ENCODE measurements at places on chromosomes 3 and 15. TPM values are rescaled to one million over a fixed set of nuclear protein-coding genes. Genes with fewer than 3 reads are reported as not detected.

DNA sequence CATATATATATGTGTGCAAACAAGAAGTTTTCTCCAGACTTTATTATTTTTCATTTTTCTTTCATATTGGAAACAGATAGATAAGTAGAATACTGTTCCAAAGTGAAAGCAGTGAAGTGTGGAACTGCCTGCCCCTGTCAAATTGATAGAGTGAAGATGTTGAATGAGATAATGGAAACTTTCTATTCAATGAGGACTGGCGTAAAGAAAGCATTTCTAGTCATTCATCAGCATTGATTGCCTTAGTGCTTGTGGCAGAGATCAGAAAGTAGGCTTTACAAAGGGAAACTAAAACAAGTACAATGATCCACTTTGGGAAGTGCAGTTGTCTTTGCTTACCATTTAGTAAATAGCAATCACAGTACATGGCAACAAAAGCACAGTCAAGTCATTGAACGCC, 300.0 kb downstream of the CADM2 start:
- DNase-seq = no peak

DNA sequence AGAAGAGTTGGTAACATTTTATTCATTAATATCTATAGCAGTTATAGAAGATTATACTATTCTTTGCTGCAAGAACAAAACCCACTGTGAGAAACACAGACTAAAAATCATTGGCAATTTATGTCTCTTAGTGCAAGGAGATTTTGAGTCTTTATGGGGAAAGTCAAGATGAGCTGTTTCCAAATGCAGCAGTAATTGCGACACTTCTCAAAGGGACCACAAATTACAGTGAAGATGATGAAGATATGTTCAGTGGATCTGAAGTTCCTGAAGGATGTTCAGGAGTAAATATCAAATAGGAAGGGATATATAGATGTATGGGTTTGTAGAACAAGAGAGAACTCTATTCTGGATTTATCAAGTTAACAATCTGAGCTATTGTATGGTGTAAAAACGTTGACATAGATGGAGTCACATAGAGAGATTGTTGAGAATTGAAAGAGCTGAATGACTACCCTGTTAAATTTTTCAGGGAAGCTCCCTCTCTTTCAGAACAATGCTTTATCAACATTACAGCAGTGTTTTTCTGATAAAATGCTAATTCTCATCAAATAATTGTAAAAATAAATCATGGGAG, 71.8 kb downstream of the DTWD1 start:
- no peak for DNase-seq

DNA sequence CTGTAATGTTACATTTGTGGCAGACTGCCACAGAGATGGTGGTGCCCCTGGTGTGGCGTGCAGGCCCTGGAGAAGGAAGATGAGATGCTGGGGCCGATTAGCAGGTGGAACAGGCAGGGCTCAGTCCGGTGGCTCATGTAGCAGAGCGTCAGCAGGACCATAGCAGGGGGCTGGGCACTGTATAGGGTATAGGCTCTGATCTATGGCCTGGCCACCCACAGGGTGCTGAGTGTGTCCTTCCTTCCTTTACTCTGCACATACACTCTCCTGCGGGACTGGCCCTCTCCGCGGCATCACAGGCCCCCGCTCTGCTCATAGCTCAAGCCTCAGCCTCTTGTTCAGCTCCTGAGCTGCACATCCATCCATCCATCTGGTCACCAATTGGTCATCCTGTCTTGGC, 143.6 kb downstream of the OPA1 start:
- no peak for DNase-seq

DNA sequence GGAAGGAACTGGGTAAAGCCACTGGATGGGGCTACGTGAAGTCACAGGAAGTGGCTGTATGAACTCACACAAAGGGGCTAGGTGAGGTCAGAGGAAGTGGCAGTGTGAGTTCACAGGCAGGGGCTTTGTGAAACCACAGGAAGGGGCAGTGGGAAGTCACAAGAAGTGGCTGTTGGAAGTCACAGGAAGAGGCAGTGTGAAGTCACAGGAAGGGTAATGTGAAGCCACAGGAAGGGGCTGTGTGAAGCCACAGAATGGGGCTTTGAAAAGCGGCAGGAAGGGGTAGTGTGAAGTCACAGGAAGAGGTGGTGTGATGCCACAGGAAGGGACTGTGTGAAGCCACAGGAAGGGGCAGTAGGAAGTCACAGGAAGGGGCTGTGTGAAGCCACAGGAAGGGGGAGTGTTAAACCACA, 34.6 kb downstream of the GASK1A start:
- DNase-seq = no peak

ZNF80 gene
- total RNA-seq = not detected

GRCh38 chr3:41317718-41318117, 118.4 kb downstream of the CTNNB1 start:
- no peak for DNase-seq

NMB gene
- 9.5 TPM for total RNA-seq

- DNase-seq = no peak
Observed at GRCh38 chr3:133393204-133393603, 6.7 kb upstream of the BFSP2 start.

DNA sequence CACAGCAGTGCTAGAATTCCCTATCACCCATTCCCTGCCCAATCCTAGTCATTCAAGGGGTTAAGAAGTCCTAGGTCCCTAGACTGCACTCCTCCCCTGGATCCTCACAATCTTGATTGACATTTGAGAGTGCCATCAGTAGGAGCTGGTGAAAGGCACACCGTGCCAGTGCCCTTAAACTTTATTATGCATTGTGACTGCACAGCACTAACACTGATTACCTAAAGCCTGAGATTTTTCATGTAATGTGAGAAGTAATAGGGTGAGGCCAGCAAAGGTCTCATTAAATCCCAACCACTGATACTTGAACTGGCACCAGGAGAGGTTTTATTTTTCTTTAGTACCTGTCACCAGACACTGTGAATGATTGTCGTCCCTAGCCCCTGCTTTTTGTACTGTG, 16.3 kb downstream of the GXYLT2 start:
- no peak for DNase-seq

DNA sequence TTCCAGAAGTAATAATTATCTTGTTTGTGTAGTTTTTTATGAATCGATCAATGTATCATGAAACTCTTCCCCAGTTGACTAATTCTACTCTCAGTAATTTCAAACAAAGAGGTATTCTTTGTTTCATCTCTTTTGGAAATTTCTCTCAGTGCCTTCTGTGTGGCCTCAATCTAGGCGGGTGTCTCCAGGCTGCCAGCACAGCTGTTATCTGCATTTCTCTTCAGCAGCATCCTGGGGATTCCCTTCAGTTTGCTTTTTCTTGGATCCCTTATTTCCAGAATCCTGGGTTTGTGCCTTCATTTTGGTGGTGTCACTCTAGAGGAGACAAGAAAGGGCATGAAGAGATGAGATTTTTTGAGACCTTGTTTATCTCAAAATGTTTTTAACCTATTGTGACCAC, 22.7 kb downstream of the NIPA2 start:
- DNase-seq = no peak

- no peak for DNase-seq
Observed at GRCh38 chr3:102092617-102093466, 243.5 kb downstream of the NFKBIZ start.

PAQR9 gene
- total RNA-seq = 0.36 TPM

CDCP1 gene
- 47.8 TPM for total RNA-seq

DNA sequence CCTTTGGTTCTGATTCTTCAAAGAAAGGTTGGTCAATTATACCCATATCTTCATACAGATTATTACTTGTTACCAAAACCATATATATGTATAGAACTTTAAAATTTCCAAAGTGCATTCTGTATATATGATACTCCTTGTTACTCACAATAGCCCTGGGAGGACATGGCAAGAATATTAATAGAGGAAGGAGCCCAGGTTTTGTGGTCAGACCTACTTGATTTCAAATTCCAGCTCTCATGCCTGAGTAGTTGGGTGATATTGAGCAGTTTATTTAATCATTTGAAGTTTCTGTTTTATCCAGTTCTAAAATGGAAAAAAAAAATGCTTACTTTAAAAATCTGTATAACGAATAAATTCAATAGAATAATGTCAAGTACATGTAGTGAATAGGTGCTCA, 2.5 kb downstream of the IL1RAP start:
- no peak for DNase-seq

GRCh38 chr3:63800097-63800496, 19.0 kb upstream of the C3orf49 start:
- DNase-seq = no peak

GPR27 gene
- 0.15 TPM for total RNA-seq

SLC28A2 gene
- 0.23 TPM for total RNA-seq

DNA sequence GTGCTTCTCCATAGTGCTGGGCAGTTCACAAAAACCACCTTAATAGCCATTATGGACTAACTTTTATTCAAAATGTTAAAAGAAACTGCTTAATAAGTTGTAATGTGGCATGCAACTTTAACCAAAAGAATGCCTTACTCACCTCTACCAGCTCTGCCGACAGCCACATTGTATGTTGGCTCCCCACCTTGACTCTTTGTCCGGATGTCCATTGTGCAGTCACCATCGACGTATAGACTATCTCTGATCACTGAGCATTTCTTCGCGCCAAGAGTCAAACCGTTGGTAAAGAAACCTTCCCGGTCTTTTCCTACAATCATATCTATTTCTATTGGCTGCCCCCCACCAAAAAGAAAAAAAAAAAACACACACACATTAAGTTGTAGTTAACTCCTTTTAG, 2.5 kb downstream of the PFN2 start:
- DNase-seq = no peak

DNA sequence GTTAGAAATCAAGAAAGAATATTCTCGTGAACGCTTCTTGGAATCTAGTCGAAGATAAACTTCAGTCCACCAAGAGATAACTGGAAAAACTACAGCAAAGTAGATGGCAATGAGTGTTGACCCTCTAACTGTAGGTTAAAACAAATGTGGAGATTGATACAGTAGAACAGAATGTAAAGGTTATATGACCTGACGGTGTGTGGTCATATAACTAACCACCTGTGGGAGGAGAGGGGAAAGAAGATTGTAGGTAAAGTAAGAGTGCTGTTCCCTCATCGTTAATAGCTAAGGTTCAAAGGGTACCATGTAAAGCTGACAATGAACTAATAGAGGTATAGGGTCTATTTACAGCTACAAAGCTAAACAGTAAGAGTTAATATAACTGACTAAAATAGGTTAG, 52.6 kb downstream of the PDE8A start:
- no peak for DNase-seq

C3orf20 gene
- total RNA-seq = not detected

GRCh38 chr15:31128477-31128876, 27.0 kb upstream of the TRPM1 start:
- DNase-seq = no peak

Data from Panc1 (cell line).